ENCODE measurements at places on chromosomes 12 and 14.

- no peak for DNase-seq
These were observed 175.7 kb downstream of the RIMBP2 start for GRCh38 chr12:130540376-130540775.

GRCh38 chr14:90726656-90727055 is 89.6 kb downstream of the TTC7B start:
- DNase-seq, result no peak

GRCh38 chr12:90004319-90005074 is 295.9 kb upstream of the ATP2B1 start:
- no peak for DNase-seq

DNA sequence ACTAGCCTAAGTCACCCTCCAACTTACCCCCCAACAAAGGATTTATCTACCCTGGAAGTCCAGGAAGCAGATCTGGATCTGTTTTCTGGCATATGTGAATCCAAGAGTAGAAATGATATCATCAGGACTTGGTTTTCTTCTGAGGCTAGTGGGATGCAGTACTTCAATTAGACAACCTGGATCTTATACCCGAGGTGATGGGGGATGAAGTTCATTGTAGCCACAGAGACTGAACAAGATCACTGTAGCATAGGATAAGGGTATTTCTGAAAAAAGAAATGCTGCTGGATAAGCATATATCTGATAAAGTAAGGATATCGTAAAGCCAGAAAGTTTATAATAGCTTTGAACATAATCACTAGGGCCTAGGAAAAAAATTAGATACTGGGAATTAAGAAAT is 174.4 kb downstream of the FOXA1 start:
- no peak for DNase-seq

GRCh38 chr14:91167380-91167770 is 53.5 kb downstream of the DGLUCY start:
- no peak for DNase-seq

DNA sequence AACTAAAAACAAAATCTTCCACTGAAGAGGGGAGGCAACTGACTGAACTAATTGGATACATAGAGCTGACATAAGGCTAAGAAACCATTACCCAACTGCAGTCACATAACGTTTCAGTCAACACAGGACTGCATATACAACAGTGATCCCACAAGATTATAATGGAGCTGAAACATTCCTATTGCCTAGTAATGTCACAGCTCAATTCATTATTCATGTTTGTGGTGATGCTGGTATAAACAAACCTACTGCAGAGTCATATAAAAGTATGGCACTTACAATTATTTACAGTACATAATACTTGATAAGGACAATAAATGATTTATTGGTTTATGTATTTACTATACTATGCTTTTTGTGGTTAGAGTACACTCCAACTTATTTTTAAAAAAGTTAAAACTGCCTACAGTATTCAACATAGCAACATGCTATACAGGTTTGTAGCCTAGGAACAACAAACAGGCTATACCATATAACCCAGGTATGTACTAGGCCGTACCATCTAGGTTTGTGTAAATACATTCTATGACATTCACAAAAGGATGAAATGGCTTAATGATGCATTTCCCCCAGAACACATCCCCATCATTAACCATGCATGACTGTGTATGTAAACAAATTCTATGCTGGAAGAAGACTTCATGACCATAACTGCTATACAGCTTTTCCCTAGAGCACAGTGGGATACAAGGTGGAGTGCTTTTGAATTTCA is 4.3 kb downstream of the NAP1L1 start:
- DNase-seq, result no peak

- no peak for DNase-seq
These were observed 7.8 kb downstream of the CTDSP2 start for GRCh38 chr12:57838594-57839302.

- no peak for DNase-seq
These were observed 86.0 kb upstream of the ATF1 start for GRCh38 chr12:50677858-50678257.

DNA sequence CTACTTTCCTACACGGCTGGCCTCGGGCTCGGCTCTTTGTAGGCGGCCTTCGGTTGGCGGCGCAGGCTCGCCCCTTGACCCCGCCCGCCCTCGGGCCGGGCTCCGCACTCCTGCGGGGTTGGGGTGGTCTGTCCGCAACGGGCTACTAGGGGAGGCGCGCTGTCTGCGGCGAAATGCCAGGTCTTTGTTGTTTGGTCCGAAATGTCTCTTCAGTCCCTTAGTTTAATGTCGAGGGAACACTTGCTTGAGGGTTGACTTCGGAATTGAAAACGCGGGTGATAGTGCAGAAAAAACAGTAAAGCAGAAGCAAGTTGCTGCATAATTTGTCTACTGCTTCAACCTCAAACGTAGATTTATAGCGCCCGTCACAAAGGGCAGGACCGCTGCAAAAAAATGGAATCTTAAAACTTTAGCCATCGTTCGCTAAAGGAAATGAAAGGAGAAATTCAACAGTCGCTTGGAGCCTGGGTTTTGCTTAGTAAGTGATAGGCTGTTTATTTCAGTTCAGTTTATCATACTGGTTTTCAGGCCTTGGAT is 390 bp downstream of the JKAMP start:
- DNase-seq, result no peak

GRCh38 chr14:65028937-65029336 is 42.2 kb downstream of the FNTB start:
- no peak for DNase-seq

GRCh38 chr14:104023325-104024055 is 62.0 kb upstream of the ASPG start:
- DNase-seq, result no peak

DNA sequence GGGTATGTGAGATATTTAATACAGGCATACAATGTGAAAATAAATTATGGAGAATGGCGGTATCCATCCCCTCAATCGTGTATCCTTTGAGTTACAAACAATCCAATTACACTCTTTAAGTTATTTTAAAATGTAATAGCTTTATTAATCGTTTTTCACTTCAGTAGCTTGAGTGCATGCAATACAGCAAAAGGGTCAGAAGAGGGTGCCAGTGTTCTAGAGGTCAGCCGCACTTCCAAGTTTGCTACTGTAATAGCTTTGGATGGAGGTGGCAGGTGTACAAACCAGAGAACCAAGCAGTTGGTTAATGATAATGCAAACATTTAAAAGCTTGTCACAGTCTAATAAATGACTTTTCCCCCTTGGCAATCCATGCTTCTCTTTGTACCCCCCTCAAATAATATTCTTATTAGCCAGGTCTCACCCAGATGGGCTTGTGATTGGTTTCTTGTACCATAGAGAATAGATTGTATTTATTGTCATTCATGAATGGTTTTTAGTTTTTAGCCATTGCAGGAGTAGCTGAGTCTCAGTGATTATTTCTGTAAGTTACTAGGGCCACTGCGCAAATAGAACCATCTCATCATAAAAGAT is 127.0 kb downstream of the ERC1 start:
- DNase-seq, result peak; percentile 43

GRCh38 chr14:28656704-28657255 is 109.8 kb upstream of the FOXG1 start:
- DNase-seq, result no peak

All from activated CD8-positive, alpha-beta memory T cell treated with anti-CD3 and anti-CD28 coated beads for 1 hour (primary cell).